ENCODE measurements at places on chromosomes 2 and 18. TPM values are rescaled to one million over a fixed set of nuclear protein-coding genes. Genes with fewer than 3 reads are reported as not detected.

GRCh38 chr18:63073481-63073880 is 246.1 kb downstream of the BCL2 start:
- peak; percentile 4 for DNase-seq

SERPINB12 gene
- not detected for total RNA-seq

DNA sequence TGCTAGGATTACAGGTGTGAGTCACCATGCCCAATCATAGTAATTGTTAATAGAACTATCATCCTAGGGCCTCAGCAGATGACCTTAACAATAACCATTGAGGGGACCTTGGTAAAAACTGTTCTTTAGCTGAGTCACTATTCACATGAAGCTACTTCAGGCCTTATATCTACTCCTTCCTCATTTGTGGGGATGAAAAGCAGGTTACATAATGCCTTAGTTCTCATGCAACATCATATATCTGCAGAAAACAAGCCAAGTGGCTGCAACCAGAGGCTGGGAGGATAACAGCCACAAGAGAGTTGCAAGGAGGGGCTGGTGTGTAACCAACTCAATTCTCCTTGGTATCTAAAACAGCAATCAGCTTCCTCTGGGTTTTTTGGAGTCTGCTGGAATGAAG is 445.4 kb downstream of the NBAS start:
- no peak for DNase-seq

- DNase-seq, result no peak
Measured at GRCh38 chr2:215434447-215435279, 1.2 kb downstream of the FN1 start.

GRCh38 chr2:230453006-230453405 is 37.0 kb downstream of the SP100 start:
- no peak for DNase-seq

GRCh38 chr2:46164529-46165301 is 132.5 kb upstream of the EPAS1 start:
- DNase-seq, result no peak

RAB12 gene
- 39.9 TPM for total RNA-seq

- no peak for DNase-seq
Measured at GRCh38 chr2:28680657-28681056, 71.0 kb upstream of the PPP1CB start.

DNA sequence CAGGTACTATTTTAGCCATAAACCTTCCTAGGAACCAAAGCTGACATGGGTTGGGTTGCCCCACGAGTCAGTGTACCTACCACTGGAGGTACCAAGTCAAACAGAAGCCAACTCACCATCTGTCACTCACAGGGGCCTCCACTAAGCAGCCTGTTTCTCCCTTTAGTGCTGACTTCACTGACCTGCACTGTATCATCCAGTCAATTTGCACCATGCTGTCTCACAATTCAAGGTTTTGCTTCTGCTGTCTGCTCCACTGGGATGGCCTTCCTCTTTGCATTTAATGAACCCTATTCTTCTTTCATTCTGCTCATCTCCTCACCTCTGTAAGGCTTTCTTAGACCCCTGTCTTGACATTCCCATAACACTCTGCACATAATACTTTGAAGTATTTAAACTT is 47.2 kb downstream of the EIF2AK3 start:
- no peak for DNase-seq

DNA sequence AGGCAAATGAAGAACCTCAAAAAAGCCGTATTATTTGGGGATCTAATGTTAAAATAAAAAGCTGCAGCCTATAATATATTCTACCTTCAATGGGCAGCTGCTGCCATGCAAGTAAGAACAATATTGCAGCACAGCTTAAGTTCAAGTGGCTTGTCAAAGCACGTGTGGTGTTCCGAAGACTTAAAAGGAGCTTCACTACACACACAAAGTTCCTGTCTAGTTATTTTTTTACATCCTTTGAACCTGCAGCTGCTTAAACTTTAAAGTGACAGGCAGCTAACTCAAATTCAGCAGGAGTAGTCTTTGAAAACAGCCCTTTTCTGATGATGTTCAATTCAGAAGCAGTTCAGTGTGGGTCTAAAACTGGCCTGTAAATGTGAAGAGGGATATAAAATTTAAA is 85.8 kb upstream of the XIRP2 start:
- DNase-seq, result no peak

CNTNAP5 gene
- not detected for total RNA-seq

SP140 gene
- not detected for total RNA-seq
